ENCODE measurements at places on chromosomes 1 and 21. TPM values are rescaled to one million over a fixed set of nuclear protein-coding genes. Genes with fewer than 3 reads are reported as not detected.

DNA sequence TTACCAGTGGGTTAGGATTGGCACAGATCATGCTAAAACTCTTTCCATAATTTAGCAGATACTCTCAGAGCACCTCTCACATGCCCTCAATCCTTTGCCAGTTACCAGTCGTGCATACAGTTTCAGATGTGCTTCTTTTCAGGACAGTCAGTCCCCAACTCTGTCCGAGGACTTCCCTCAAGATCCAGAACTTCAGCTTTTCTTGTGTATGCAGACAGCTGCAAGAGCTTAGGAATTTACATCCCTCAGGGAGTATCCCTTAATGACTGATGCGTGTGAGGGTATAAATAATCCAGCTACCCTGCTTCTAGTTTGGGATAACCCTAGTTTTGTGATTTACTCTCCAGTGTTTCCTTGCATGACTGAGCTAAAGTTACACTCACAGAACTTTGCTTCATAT, 393.0 kb upstream of the PLXNA2 start:
- no peak for DNase-seq

The DMBX1 gene
- total RNA-seq = 0.33 TPM

GRCh38 chr1:25174730-25175612, 57.3 kb downstream of the SYF2 start:
- DNase-seq = no peak

- DNase-seq = no peak
Observed at GRCh38 chr1:208007938-208008342, 97.0 kb upstream of the CD34 start.

DNA sequence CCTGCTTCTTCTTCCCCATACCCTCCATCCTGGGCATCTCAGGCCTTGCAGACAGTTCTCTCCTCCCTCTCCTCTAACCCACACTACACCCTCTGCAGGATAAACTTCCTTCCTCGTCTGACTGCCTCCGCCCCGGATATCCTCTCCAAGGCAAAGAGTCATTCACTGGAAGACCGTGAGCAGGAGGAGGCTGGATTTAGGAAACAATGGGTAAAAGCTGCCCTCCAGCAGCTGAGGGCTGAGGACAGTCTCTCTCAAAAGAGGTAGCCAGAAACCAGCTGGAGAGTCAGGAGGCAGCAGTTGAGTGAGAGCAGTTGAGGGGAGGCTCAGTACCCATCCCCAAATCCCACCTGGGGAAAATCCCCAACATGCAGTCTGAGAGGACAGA, 1.4 kb downstream of the CSRP1 start:
- no peak for DNase-seq

DNA sequence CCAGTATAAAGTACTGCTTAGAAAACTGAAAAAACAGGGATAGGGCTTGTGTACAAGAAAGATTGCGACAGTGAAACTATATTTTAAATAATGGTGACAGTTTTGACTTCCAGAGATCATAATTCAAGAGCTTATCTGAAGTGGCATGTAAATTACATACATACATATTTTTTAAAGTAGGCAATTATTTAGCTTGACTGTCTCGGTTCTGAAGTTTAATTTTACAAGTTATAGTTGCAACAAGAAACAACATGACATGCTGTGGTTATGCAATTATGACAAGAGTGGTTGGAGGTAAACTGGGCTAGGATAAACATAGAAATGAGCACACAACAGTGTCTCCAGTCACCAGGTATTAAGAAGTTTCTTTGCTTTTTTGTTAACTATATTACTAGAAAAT, 4.1 kb downstream of the C1orf21 start:
- DNase-seq = no peak

- no peak for DNase-seq
Observed at GRCh38 chr1:27547220-27548116, 56.5 kb downstream of the AHDC1 start.

DNA sequence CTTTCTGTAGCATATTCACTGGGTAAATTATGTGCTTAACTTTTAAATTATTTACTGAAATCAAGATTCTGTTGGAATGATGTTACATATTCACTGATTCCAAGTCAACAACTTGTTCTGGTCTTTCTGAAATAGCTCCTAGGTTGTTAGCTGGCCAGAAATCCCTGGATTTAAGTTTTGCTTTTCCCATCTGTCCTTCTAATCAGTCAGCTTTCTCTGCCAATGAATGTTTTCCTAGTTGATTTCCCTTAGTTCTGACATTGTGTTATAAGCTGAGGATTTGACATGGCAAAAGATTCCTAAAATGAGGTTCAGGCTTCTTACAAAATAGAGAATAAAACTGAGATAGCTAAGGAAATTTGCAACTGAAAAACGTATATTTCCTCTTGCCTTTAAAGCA, 1479.6 kb downstream of the MRPL39 start:
- no peak for DNase-seq

GRCh38 chr1:184644771-184645170, 109.9 kb downstream of the EDEM3 start:
- DNase-seq = no peak

GRCh38 chr1:42034426-42034825, 115.7 kb upstream of the HIVEP3 start:
- peak; percentile 12 for DNase-seq

GRCh38 chr1:168312718-168313604, 32.3 kb downstream of the TBX19 start:
- no peak for DNase-seq

The HAO2 gene
- total RNA-seq = not detected

The CD2 gene
- not detected for total RNA-seq

DNA sequence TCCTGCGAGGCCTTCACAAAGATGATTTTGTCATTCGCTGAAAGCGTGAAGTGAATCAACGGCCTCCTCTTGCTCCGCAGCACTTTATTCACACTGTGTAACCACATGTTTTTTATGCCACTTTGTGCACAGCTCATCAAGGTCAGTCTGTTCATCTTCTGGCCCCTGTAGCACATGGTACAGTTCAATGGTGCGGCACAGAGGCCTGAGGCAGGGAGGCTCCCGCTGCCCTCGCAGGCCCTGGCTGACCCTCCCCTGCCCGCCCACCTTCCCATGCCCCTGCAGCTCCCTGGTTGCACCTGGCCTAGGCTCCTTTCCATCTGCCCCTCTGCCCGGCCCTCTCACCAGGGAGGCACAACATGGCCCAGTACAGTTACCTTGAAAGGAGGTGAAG, 87.5 kb downstream of the CD247 start:
- DNase-seq = no peak

- DNase-seq = no peak
Observed at GRCh38 chr1:231708394-231708793, 81.8 kb downstream of the DISC1 start.

The PTGFR gene
- total RNA-seq = 15.2 TPM

DNA sequence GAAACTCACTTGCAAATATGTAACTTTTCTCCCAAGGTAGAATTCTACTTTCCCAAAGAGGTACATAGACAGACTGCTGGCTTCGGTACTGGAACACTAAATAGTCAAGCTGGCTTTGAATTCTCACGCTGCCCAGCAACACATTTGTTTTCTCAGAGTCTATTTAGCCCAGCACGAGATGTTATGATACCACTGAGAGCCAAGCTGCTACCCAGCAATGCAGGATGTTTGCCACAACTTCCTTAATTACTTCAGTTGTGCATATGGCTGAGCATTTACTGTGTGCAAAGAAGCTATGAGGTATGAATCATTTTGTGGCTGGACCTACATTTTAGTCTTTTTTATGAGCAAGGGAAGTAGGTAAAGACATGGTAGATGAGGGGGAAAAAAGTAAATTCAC, 793.2 kb downstream of the PLA2G4A start:
- peak; percentile 79 for DNase-seq

- no peak for DNase-seq
Observed at GRCh38 chr1:18714404-18715175, 83.9 kb downstream of the PAX7 start.

- DNase-seq = no peak
Observed at GRCh38 chr1:188425687-188426086, 1596.9 kb downstream of the PLA2G4A start.

- DNase-seq = peak; percentile 86
Observed at GRCh38 chr1:234281826-234282489, 91.3 kb upstream of the COA6 start.

DNA sequence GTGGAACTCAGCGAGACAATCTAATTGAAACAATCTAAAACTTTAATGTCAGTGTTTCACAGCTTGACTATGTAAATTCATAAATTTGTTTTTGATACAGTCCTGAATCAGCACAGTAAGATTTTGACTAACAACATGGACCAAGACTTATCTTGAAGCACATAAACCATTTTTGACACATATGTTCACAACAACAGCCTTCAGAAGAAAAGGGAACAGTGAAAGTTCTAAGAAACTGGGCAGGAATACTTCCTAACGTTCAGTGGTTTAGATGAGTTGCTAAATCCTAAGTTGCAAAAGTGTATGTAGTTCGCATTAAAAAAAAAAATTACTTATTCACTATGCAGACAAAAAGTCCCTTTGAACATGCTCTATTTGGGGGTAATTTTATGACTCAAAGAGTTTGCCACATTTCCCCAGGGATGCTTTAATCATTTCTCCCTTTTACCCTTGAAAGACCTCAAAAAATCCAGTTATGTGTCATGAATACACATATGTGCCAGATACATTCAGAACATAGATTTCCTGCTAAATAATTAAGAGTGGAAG, 120.2 kb downstream of the MRPL39 start:
- no peak for DNase-seq

DNA sequence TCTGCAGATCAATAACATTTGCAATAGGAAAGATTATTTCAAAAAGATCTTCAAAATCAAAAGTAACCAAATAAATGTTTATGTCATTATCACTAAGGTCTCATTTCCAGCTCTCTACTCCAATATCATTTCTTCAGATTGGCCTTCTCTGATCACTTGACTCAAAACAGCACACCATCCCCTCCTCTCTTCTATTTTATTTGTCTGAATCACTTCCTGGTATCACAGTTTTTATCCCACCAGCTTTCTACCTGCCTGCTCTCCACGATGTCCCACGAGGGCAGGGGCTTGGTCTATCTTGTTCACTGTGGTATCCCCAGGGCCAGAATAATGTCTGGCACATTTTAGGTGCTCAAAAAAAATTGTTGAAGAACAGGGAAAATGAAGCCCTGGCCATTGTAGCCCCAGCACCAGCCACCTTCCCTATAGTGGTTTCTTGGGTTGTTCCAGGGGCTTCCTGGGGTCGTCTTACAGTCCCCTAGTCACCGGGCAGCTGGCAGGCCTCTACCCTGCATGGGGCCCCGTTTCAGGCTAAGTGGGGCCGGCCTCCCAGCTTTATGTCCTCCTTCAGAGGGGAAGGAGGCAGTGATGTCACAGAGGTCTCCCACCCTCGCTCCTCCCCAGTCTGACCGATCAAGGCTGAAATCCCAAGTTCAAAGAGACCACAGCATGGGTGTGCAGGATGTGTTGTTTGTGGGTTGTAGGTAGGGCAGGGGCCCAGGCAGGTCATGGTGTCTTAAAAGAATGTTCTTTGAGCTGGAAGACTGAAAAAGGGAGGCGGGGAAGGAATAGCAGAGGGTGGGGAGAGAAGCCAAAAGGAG, 3.5 kb upstream of the PADI1 start:
- DNase-seq = no peak

The SMIM1 gene
- total RNA-seq = 0.99 TPM

- DNase-seq = peak; percentile 97
Observed at GRCh38 chr1:10796029-10796944, at the start of gene CASZ1. CASZ1 (minus strand) TSS chr1:10796646; CDS start chr1:10693889, 102,757 bp downstream.

The MNDA gene
- 4.4 TPM for total RNA-seq

The TMEM125 gene
- total RNA-seq = 7.5 TPM

- no peak for DNase-seq
Observed at GRCh38 chr1:209150114-209150513, 433.4 kb upstream of the CAMK1G start.

- DNase-seq = no peak
Observed at GRCh38 chr1:118992237-118992825, 4.2 kb upstream of the TBX15 start.

- no peak for DNase-seq
Observed at GRCh38 chr1:159144571-159144970, 26.8 kb upstream of the CADM3 start.

DNA sequence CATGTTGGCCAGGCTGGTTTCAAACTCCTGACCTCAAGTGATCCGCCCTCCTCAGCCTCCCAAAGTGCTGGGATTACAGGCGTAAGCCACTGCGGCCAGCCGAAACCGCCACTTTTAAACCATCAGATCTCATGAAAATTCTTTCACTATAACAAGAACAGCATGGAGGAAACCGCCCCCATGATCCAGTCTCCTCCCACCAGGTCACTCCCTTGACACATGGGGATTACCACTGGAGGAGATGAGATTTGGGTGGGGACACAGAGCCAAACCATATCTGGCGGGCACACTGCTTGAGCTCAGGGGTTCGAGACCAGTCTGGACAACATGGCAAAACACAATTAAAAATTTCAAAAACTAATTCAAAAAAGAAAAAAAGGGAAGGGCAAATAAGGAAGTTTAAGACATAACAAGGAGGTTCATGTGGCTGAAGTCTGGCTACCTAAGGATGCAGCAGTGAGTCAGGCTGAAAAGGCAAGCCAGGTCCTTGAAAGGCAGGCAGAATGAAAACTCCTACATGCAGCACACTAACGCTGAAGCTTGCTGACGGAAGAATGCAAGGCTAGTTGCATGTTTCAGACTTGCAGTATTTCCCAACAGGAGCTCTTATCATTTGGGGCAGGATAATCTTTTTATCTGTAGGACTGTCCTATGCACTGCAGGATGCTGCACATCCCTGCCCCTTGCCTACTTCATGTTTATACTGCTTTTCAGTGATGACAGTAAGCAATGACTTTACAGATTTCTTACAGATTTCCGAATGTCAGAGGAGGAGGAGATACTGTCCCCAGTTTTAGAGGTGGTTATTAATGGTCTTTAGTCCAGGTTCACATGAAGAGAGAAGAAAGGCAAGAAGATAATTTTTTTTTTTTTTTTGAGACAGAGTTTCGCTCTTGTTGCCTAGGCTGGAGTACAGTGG, 49.3 kb downstream of the FBXO42 start:
- no peak for DNase-seq

GRCh38 chr1:87136607-87137341, 191.9 kb upstream of the LMO4 start:
- no peak for DNase-seq

GRCh38 chr1:198363625-198364151, 176.8 kb downstream of the ATP6V1G3 start:
- DNase-seq = no peak

The F5 gene
- 8.4 TPM for total RNA-seq

- DNase-seq = peak; percentile 81
Observed at GRCh38 chr1:8439015-8439702, 121.2 kb downstream of the SLC45A1 start.

- peak; percentile 94 for DNase-seq
Observed at GRCh38 chr1:151510957-151511635, at the start of gene CGN. CGN (plus strand) TSS chr1:151511387; CDS start chr1:151518520, 7,133 bp downstream.

GRCh38 chr1:30768830-30769718, 11.5 kb upstream of the LAPTM5 start:
- no peak for DNase-seq
